Caco-2 (cell line): ENCODE measurements at places on chromosomes 16 and 17. TPM values are rescaled to one million over a fixed set of nuclear protein-coding genes. Genes with fewer than 3 reads are reported as not detected.

- no peaks in the 10 kb centered on the region for H3K27me3 ChIP-seq
- H3K4me3 ChIP-seq: no peak overlapping the region
- H3K4me1 ChIP-seq: no peaks in the 10 kb centered on the region
- no peak for DNase-seq
- H3K27ac ChIP-seq: no peak overlapping the region
Measured at GRCh38 chr17:65173284-65173793, 36.2 kb downstream of the RGS9 start.

- DNase-seq: no peak
- H3K4me3 ChIP-seq: no peak overlapping the region
- H3K27ac ChIP-seq: no peak overlapping the region
- H3K4me1 ChIP-seq: peaks cover 12% of the 10 kb centered on the region
- no peaks in the 10 kb centered on the region for H3K27me3 ChIP-seq
- H3K36me3 ChIP-seq: no peaks in the 10 kb centered on the region
Measured at GRCh38 chr17:67639555-67639954, 78.2 kb upstream of the NOL11 start.

GRCh38 chr17:51013322-51013721, 107.3 kb downstream of the SPAG9 start:
- H3K27ac ChIP-seq: no peak overlapping the region
- H3K36me3 ChIP-seq: no peaks in the 10 kb centered on the region
- H3K4me3 ChIP-seq: no peak overlapping the region
- no peaks in the 10 kb centered on the region for H3K4me1 ChIP-seq

- peak overlapping the region; percentile 81 for H3K27ac ChIP-seq
- no peaks in the 10 kb centered on the region for H3K36me3 ChIP-seq
- no peaks in the 10 kb centered on the region for H3K27me3 ChIP-seq
- H3K4me1 ChIP-seq: no peaks in the 10 kb centered on the region
- H3K4me3 ChIP-seq: peak overlapping the region; percentile 77
Measured at GRCh38 chr17:30905742-30906100, 317 bp downstream of the TEFM start.

DNA sequence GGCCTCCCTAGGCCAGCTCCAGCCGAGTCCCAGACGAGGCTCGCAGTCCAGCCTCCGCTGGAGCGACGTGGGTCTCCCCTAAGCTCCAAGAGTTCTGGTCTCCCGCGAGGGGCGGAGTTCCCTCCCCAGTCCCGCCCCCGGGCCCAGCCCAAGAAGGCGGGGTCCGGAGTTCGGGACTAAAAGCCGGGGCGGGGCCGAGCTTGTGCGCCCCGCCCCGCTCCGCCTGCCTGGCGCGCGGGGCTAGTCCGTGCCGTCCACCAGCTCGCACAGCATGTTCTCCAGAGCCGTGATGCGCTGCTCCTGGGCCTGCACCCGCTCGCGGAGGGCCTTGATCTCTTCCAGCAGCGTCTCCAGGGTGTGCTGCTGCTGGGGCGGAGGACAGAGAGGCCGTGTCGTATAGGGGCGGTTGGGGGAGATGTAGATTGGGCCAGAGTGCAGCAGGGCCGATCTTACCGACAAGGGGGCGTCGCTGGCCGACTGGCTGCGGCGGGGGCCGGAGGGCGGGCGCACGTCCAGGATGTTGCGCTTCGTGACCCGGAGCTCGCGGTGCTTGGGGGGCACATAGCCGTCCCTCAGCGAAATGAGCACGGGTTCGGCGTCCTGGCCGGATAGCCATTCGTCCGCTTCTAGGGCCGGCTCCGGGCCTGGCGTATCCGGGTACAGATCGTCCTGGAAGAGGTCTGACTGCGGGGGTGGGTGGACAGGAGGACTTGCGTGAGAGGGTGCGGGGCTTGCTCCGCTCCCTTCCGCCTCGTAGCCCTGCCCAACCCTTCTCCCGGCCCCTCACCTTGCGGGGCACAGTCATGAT, 7.0 kb downstream of the CORO6 start:
- H3K27ac ChIP-seq: no peak overlapping the region
- DNase-seq: peak; percentile 79
- peaks cover 8% of the 10 kb centered on the region for H3K27me3 ChIP-seq
- no peaks in the 10 kb centered on the region for H3K36me3 ChIP-seq

DNA sequence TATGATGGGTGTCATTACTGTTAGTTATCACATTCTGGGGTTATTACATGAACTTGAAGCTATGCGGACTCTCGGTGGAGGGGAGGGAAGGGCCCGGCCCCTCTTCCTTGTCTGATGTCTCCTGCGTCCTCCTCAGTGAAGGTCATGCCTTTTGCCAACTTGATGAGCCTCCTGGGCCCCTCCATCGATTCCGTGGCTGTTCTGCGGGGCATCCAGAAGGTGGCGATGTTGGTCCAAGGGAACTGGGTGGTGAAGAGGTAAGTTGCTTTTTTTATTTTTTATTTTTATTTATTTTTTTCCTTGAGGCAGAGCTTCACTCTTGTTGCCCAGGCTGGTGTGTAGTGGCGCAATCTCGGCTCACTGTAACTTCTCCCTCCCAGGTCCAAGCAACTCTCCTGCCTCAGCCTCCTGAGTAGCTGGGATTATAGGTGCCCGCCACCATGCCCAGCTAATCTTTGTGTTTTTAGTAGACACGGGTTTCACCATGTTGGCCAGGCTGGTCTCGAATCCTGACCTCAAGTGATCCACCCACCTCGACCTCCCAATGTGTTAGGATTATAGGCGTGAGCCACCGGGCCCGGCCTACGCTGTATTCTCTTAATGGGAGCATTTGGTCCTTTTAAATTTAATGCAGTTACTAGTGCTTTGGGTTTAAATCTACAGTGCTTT, 21.6 kb downstream of the POLR3E start:
- no peak overlapping the region for H3K27ac ChIP-seq
- no peak overlapping the region for H3K4me3 ChIP-seq
- peaks cover 7% of the 10 kb centered on the region for H3K36me3 ChIP-seq
- no peaks in the 10 kb centered on the region for H3K27me3 ChIP-seq
- H3K4me1 ChIP-seq: no peaks in the 10 kb centered on the region

DNA sequence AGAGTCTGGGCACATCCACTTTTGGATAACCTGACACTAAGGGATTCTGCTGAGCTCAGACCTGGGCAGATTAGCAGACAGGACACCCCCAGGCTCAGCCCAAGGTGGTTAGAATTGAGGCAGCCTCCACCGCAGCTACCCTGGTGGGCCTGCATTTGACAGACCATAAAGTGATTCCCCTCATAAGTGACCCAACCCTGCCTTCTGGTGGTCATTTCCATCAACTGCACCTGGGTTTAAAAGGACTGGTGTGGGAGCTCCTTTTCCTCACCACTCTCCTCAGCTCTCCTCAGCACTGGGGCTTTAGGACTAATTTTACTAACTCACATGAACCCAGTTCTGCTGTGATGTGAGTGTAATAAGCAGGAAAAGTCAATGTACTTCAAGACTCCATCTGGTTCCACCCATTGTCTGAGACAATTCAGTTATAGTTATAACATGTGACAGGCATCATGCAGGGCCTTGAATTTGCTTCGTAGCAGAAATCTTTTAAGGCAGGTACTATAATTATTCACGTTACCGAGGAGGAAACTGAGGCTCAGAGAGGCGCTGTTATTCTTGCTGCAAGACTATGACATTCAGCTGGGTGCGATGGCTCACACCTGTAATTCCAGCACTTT, 42.5 kb downstream of the MYH3 start:
- no peaks in the 10 kb centered on the region for H3K27me3 ChIP-seq
- no peaks in the 10 kb centered on the region for H3K36me3 ChIP-seq
- DNase-seq: peak; percentile 53
- no peaks in the 10 kb centered on the region for H3K4me1 ChIP-seq
- no peak overlapping the region for H3K4me3 ChIP-seq

DNA sequence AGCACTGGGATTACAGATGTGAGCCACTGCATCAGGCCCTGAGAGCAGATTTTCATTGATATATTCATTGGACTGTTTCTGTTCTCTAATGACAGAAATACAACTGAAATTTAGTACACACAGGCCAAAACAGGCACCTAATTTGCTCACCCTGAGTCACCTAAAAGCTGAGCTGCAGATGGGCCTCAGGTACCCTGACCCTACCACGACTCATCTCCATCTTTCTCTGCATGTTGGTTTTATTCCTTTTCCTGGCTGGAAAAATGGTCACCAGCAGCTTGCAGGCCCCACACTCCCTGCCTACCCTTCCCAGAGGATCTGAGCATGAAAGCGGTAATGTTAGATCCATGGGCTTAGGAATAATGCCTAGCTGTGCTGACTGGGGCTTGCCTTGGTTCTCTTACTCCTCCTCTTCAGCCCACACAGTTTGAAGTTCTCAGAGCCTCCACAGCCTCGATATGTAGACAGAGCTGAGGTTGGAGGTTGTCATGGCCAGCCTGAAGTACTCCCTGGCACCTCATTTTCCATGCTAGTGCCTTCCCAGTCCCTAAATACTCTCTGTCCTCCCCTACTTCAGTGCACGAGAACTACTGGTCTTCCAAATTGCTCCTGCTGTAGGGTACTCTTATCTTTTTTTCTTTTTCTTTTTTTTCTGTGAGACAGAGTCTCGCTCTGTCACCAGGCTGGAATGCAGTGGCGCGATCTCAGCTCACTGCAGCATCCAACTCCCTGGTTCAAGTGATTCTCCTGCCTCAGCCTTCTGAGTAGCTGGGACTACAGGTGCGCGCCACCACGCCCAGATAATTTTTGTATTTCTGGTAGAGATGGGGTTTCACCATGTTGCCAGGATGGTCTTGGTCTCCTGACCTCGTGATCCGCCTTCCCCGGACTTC, 51.1 kb downstream of the CENPV start:
- H3K4me1 ChIP-seq: peaks cover 32% of the 10 kb centered on the region
- no peaks in the 10 kb centered on the region for H3K36me3 ChIP-seq
- DNase-seq: no peak
- peak overlapping the region; percentile 85 for H3K27ac ChIP-seq
- H3K4me3 ChIP-seq: no peak overlapping the region

DNA sequence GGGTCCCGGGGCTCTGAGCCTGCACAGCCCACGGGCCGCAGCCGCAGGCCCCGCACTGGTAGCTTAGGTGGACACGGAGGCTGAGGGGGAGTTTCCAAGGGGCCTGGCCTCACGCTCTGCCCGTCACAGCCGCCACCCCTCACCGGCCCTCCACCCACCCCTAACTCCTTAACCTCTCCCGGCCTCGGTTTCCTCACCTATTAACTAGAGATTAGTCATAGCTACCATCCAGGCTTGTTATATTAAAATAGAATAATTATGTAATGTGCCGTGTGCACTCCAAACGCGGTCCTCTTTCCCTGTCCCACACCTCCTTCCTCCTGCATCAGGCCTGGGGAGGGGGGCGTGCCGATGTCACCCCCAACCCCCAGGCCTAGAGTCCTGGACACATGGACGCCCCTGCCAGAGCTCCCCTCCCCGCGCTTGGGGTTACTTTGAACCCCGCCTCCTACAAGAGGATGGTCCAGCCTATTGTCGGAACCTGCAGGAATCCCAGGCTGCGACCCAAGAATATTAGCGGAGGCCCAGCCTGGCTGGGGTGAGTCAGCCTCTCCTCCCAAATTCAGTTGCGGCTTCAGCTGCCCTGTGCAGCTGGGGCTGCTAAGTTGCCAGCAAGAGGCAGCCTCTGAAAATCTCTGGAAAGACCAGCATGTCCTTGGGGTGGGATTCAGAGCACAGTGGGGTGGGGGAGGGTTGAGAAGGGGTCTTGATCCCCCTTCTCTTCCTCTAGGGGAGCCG, 17.3 kb downstream of the SOCS3 start:
- no peak for DNase-seq
- no peaks in the 10 kb centered on the region for H3K27me3 ChIP-seq
- peaks cover 13% of the 10 kb centered on the region for H3K4me1 ChIP-seq
- H3K4me3 ChIP-seq: peak overlapping the region; percentile 43

OR1F1 gene
- total RNA-seq: not detected in 2 replicates

DNA sequence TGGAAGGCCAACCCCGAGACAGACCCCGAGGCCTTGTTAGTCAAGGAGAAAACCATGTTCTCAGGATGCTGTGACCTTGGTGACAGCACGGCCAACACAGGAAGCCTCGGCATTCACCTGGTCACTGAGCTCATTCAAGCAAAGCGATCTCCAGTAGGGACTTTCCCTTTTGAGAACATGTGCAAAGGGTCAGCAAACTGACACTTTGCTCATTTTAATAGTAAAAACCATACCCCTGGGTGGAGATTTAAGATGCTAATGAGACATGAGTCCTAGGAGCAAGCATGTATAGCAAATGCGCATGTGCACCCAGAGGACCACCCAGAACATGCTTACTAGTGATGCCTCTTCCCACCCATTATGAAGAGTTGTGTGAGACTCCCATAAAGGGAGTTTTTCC, 5.7 kb upstream of the SULT1A2 start:
- no peak for DNase-seq
- H3K36me3 ChIP-seq: no peaks in the 10 kb centered on the region

WFIKKN1 gene
- 0.39 and 0.54 TPM in 2 replicates for total RNA-seq

- peak overlapping the region; percentile 69 for H3K27ac ChIP-seq
- DNase-seq: no peak
- H3K4me3 ChIP-seq: no peak overlapping the region
- no peaks in the 10 kb centered on the region for H3K36me3 ChIP-seq
- H3K27me3 ChIP-seq: no peaks in the 10 kb centered on the region
Measured at GRCh38 chr17:81489998-81490992, 22.3 kb downstream of the ACTG1 start.

GRCh38 chr16:79991969-79992368, 391.4 kb upstream of the MAF start:
- no peak overlapping the region for H3K27ac ChIP-seq
- H3K27me3 ChIP-seq: no peaks in the 10 kb centered on the region

- no peaks in the 10 kb centered on the region for H3K27me3 ChIP-seq
- no peak overlapping the region for H3K4me3 ChIP-seq
- DNase-seq: no peak
Measured at GRCh38 chr16:15961060-15961511, 11.7 kb downstream of the ABCC1 start.

GRCh38 chr17:32634167-32634566, 147.4 kb downstream of the CDK5R1 start:
- H3K27me3 ChIP-seq: no peaks in the 10 kb centered on the region
- H3K4me3 ChIP-seq: no peak overlapping the region
- DNase-seq: no peak
- no peaks in the 10 kb centered on the region; the same call in 1 of the 2 replicates for H3K36me3 ChIP-seq
- no peak overlapping the region for H3K27ac ChIP-seq

ADAD2 gene
- total RNA-seq: not detected in 2 replicates
